ENCODE measurements at places on chromosomes 5 and 9.

DNA sequence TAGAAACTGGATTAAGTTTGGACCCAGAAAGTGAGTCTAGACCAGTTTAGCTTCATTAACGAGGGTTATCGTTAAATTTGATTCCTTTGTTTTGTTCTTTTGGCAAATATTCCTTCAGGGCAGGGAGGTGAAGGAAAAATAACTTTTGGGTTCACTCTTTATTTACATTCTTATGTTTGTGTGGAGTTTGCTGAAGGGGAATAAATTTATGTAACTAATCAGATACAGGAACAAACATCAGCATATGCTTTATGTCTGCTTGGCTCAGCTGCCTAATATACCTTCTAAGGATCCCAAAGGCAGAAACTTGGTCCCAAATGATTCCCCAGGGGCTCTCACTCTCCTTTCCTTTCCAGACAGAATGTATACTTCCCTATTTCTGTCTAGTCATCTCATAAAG is 132.4 kb downstream of the MCTP1 start:
- DNase-seq, result no peak

GRCh38 chr5:22651355-22651754 is 201.8 kb downstream of the CDH12 start:
- DNase-seq, result no peak

DNA sequence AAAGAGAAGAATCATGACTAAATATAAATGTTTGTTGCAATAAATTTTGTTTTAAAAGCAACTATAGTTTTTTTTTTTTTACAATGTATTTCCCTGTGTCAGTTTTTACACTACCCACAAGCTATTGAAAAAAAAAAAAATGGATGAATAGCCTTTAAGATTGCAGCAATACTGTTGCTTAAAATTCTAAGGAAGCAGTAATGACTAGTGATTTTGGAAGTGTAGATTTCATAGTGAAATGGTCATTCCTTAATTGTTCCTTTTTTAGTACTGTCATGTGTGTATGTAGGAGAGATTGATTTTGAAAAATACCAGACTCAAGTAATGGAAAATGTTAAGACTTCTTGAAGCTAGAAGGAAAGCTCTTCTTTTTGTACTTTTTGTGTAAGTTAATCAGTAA is 53.1 kb downstream of the NDUFS4 start:
- no peak for DNase-seq

- DNase-seq, result no peak
Measured at GRCh38 chr9:90505695-90506094, 136.9 kb downstream of the DIRAS2 start.

- no peak for DNase-seq
Measured at GRCh38 chr5:111596705-111597104, 84.4 kb upstream of the STARD4 start.

- DNase-seq, result no peak
Measured at GRCh38 chr9:21428235-21428634, 12.0 kb upstream of the IFNA1 start.

Measured in activated T-helper 1 cell treated with Interleukin-2 at 50 U/mL for 16 hours (primary cell).